ENCODE measurements at places on chromosomes 13 and 19.

GRCh38 chr19:42422092-42422900 lies 4.9 kb downstream of the LIPE start:
- no peak for DNase-seq

- DNase-seq: no peak
These were observed 949 bp downstream of the RAB3A start for GRCh38 chr19:18202778-18203407.

DNA sequence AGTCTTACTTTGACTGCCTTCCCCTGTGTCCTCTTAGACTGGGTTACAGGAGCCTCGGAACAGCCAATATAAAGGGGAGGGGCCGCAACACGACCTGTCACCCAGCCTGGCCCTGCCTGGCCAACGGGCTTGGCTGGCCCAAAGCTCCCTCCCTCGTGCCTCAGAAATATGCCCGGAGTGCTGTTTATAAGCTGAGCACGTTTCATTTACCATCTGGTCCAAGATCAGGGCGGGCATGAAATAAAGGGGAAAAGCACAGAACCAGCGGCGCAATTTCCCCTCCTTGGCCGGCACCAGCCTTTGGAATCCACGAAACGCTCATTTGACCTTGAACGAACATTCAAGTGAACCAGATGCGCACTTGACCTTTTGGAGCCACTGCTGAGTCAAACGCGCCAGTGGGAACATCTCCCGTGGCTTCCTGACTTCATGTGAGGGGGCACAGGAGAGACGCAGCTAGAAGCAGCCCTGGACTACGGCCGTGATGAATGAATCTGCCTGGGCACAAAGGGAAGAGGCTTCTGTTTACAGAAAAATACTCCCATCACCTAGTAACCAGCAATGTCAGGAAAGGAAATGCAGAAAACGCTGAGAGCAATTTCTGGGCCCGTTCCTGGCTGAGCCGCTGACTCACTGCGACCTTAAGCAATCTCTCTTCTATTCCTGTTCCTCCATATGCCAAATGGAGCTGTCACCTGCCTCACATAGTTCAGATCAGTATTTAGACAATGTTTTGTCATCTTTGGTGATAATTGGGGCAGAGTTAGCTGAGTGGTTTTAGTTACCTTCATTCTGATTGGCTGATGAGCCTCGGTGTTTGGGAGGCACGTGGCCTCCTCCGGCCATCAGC lies 53.3 kb downstream of the RFX2 start:
- no peak for DNase-seq

DNA sequence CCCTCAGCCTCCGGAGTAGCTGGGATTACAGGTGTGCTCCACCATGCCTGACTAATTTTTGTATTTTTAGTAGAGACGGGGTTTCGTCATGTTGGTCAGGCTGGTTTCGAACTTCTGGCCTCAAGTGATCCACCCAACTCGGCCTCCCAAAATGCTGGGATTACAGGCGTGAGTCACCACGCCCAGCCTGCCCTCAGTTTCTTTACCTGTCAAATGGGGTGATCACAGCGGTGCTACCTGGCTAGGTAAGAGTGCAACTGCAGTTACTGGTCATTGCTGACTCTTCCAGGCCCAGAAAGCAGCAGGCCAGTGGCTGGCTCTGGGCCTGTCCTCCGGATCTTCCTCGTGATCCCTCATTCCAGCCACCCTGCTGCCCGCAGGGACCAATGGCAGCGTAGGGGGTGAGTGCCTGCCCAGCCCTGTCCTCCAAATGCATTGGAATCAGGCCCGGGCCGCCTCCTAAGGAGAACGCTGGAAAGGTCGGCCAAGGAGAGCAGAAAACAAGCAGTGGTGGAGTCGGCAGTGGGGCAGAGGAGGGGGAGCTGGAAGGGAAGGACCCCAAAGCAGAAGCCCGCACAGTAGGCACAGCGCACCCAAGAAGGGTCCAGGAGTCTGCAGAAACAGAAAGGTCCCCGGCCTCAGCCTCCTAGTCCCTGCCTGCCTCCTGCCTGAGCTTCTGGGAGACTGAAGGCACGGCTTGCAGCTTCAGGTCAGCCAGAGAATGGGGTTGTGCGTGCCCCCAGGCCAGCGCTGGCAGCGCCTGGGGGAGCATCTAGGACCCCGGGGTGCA lies 1.8 kb upstream of the SLC27A1 start:
- no peak for DNase-seq

DNA sequence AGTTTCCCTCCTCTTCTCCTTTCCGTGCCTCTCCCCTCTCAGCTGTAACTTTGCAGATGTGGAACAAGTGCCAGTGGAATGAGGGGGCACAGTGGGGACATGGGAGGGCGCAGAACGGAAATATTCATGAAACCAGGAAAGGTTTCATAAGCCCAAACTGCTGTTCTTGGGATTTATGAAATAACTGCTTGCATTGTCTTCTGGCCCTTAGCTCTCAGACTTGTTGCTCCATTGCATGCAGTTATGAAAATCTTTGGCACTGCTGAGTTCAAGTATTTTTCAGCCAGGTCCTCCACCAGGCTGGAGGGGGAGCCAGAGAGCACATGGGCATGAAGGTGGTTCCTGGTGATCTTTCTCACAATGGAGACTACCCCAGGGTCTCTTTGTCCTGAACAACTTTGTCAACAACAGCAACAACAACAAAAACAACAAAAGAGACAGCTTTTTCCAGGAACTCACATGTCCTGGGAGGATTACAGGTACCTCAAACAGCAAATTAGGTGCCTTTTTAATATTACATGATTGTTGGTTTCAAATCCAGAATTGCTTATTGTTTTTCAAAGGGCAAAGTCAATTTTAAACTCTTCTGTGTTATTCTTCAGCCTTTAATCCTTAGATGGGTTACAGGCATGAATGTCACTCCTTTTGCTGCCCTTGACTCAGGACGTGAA lies 1.5 kb downstream of the RGCC start:
- no peak for DNase-seq

GRCh38 chr19:7975037-7975436 lies 30.4 kb downstream of the ELAVL1 start:
- no peak for DNase-seq

GRCh38 chr19:4144666-4145249 lies 8.7 kb upstream of the CREB3L3 start:
- no peak for DNase-seq

Measured in stimulated activated CD8-positive, alpha-beta memory T cell treated with anti-CD3 and anti-CD28 coated beads, Interleukin-7, amount 100 ng/mL, for 48 hours (primary cell).